ENCODE measurements at places on chromosomes 2 and 18. TPM values are rescaled to one million over a fixed set of nuclear protein-coding genes. Genes with fewer than 3 reads are reported as not detected.

The NT5C1B gene
- not detected for total RNA-seq

The CPLX4 gene
- total RNA-seq, result not detected

The KCNG2 gene
- not detected for total RNA-seq

The KCNG3 gene
- total RNA-seq, result 1.6 TPM

The HAT1 gene
- total RNA-seq, result 23.6 TPM

The L3MBTL4 gene
- total RNA-seq, result 11.9 TPM

The PMS1 gene
- 8.0 TPM for total RNA-seq

The SERPINB12 gene
- 78.9 TPM for total RNA-seq

The REG3G gene
- total RNA-seq, result not detected

The ALLC gene
- total RNA-seq, result not detected

The GREB1L gene
- 5.5 TPM for total RNA-seq

The MARCHF4 gene
- not detected for total RNA-seq

The PTPRN gene
- total RNA-seq, result not detected

The WNT10A gene
- 15.4 TPM for total RNA-seq

The FEV gene
- not detected for total RNA-seq

The SNRPD1 gene
- total RNA-seq, result 5.4 TPM

The LYPD1 gene
- not detected for total RNA-seq
